ENCODE measurements at places on chromosomes 11 and 22. TPM values are rescaled to one million over a fixed set of nuclear protein-coding genes. Genes with fewer than 3 reads are reported as not detected.
A peak's percentile ranks its signal among the peaks of the same experiment; 100 is the strongest.

GRCh38 chr22:19055801-19056200 lies 66.4 kb downstream of the DGCR2 start:
- ATAC-seq, result no peak

DCHS1 gene
- 1.4 TPM for total RNA-seq

DNA sequence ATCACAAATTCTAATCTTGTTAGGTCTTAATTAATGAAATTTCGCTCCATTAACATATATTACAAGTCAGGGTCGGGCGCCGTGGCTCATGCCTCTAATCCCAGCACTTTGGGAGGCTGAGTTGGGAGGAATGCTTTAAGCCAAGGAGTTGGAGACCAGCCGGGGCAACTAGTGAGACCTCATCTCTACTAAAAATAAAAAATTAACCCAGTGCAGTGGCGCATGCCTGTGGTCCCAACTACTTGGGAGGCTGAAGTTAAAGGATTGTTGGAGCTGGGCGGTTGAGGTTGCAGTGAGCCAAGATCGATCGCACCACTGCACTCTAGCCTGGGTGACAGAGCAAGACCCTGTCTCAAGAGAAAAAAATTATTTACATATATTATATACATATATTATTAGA lies 1.9 kb downstream of the TMA7B start:
- no peak for ATAC-seq

ART1 gene
- total RNA-seq, result not detected

RTN4R gene
- 3.9 TPM for total RNA-seq

- no peak for ATAC-seq
Measured at GRCh38 chr11:68658661-68659060, 25.7 kb upstream of the GAL start.

DNA sequence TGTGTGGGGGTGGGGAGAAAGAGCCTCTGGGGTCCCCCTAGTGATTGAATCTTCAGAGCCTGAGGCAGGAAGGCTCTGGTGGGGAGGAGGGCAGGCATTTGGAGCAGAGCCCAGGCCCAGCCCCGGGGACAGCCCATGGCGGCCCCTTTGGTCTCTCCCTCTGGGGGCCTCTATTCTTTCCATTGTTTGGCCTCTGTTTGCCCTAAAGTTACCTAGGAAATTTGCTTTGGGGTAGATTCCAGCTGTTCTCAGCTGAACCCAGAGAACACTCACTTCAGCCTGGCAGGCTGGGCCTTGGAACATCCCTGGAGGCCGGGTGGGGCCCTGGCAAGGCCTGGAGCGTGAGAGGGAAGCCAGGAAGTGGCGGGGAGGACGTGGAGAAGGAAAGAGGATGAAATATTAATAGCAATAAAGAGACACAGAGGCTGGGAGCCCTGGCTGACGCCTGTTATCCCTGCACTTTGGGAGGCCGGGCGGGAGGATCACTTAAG lies 22.9 kb upstream of the A4GALT start:
- peak; percentile 66 for ATAC-seq

GRCh38 chr22:35253946-35254345 lies 3.3 kb upstream of the HMGXB4 start:
- ATAC-seq, result no peak

DNA sequence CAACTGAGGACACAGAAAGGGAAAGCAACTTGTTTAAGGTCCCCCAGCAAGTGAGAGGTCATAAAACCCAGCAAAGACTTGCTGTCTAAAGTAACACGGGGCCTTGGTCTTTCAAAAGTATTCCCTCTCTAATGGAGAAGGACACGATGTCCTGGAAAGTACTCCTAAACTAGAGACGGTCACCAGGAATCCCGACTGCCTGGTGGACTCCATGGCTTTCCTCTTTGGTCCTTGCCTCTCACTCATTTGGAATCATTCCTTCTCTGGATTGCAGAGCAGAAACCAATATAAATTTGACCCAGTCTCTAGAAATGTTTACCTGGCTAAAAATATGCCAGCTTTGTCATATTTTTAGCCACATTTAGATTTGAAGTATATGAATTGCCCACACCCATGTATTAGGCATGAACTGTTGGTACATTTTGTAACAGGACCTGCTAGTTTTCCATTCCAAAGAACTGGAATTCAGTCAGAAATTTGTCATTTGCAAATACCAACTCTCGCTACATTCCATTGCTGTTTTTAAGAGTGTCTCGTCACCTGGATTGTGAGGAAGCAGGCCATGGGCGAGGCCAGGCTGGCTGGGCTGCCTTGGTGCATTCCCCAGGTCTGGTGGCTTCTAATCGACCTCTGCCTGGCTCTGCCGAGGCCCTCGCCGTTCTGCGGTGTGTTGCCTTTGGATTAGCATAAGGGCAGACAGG lies 12.9 kb downstream of the NAV2 start:
- peak; percentile 80 for ATAC-seq
